Dermis blood vessel endothelial cell (primary cell): ENCODE measurements at places on chromosomes 7 and 10. TPM values are rescaled to one million over a fixed set of nuclear protein-coding genes. Genes with fewer than 3 reads are reported as not detected.
A peak's percentile ranks its signal among the peaks of the same experiment; 100 is the strongest.

GRCh38 chr7:28771906-28772622 lies 186.1 kb downstream of the TRIL start:
- no peak for DNase-seq

GRCh38 chr10:116554628-116555027 lies 8.9 kb downstream of the PNLIP start:
- no peak for DNase-seq

DNA sequence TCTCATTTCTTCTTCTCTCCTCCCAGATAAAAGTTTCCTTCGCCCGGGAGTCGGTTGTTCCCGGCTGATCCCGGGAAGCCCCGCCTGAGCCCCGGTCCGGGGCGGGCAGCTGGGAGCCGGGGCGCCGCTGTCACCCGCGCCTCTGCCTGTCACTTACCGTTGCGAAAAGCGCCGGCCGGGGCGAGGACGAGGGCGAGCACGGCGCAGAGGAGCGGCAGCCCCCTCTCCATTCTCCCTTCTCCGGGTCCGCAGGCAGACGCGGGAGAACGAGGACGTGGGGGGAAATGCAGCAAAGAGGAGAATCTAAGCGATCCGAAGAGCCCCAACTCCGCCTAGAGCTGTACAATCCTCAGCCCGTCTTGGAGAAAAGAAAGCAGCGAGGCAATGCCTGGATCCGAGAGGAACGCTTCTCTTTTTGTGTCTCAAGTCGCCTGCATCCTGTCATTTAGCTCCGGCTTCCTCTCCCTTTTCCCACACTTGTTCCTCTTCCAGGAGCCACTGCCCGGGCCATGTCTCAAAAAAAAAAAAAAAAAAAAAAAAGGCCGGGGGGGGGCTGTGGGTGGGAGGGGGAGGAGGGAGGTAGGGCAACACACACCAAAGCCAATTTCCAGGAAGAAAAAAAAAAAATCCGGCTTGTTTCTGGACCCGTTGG lies at the start of gene NRP1:
TSS of gene NRP1 (minus strand) at position 515 of the 652 bp plus-strand sequence. CDS start at position 230, 285 bp downstream.
- peak; percentile 69 for DNase-seq

DNA sequence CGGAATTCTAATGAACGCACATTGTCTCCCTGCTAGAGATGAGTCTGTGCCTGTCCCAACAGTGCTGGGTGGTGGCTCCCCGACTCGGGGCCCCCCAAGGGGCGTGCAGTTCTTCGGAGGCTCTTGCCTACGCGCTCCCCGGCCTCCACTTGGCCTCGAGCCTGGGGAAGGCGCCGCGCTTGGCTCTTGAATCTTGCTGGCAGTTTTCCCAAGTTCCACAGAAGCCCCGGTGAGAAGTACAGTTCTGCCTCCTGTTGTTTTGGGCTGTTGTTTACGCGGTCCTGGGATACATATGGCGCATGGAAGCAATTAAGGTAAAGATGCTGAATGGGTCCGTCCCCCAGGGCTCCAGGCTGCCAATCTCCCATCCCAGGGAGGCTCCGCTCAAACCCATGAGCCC lies 32.6 kb upstream of the UNCX start:
- DNase-seq: no peak

DNA sequence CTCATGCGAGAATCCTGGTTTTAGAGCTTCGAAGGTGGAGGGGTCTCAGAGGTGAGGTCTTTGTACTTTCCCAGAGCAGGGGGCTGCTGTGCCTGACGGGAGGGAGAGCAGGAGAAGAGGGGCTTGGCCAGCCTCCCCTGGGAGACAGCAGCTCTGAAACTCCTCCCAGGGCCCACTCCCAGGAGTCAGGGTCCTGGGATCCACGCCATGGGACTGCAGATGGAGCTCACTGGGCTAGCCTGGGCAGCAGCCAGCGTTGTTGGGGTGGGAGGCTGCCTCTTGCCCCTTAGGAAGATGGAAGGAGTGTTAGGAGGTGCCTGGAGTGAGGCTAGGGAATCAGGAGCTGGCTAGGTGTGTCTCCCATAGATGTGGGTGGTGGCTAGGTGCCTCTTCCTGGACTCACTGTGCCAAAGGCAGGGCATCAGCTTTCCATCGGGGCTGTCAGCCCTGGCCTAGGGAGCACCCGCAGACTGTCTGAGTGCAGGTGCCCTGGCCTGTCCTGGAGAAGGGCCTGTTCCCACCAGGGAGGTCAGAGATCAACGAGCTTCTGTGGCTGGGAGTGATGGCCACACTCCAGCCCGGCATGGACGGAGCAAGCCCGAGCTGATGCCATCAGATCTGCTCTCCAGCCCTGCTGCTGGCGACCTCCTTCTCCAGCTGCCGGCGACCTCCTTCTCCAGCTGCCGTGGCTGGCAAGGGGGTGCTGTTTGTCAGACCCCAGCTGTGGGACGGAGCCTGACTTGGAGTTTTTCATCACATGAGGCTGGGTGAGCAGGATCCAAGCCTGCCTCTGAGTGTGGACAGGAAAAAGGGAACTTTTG lies 111.3 kb downstream of the PTPN20 start:
- no peak for DNase-seq

GRCh38 chr7:157524731-157525130 lies 187.9 kb downstream of the DNAJB6 start:
- no peak for DNase-seq

GRCh38 chr10:61923210-61923949 lies 21.9 kb downstream of the ARID5B start:
- no peak for DNase-seq

DNA sequence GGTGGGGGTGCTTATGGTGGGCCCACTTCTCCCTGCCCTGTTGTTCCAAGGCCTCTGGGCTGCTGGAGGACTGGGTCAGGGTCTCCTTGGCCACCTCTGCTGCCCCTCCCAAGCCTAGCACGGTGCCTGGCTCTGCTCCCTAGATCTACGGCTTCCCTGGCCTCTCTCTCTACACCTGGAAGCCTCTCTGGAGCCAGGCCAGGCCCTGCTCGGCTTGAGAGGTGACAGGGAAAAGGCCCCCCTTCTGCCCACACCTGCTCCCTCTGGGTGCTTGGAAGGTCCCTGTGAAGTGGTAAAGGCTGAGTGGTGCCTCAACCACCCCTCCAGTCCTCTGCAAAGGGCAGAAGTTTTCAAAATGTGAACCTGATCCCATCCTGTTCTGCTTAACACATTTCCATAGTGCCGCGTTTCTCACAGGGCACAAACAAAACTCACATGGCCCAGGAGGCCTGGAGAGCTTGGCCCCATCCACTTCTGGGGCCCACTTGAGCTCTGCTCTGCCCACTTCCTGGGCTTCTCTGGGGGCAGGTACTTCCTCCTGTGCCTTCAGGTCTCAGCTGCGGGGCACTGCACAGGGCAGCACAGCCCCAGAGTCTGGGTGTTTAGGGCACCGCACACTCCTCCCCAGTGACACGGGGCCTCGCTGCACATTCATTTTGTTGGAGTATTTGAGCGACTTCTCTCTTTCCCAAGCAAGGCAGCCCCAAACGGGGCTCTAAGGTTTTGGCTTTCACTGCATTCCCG lies 169.9 kb downstream of the PIP4K2A start:
- no peak for DNase-seq

BAMBI gene
- total RNA-seq: 2.4 and 3.8 TPM in 2 replicates
